ENCODE measurements at places on chromosomes 2 and 18. TPM values are rescaled to one million over a fixed set of nuclear protein-coding genes. Genes with fewer than 3 reads are reported as not detected.

DNA sequence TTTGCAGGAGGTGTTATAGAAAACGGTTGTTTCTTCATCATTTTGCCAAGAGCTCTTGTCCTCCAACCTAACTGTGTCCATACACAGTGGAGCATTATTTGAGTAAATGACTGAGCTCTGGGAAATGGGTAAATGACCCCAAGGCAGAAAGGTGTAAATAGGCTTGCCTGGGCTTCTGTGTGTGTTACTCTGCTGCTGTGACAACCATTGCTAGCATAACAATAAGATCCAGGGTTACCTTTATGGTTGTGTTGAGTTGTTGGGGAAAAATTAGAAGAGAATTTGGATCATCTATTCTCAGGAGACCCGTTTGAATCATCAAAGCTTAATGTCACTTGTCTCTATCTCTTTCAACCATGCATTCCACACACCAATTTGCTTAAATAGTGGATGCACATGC, 672.7 kb downstream of the DPP10 start:
- DNase-seq = no peak

DNA sequence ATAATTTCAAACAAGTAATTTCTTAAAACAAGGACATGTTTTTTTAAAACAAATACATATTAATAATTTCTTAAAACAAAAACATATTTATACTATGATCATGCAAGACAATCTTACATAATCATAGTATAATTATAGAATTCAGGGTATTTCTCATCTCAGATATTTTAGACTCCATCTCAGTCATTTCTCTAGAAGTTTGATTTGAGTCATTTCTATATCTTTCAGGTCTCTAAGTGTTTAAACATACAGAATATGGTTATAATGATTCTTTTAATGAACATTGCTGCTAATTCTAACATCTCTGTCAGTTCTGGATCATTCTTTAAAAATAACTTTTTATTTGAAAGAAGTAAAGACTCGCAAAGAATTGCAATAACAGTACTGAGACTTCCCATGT, 154.2 kb upstream of the KYNU start:
- no peak for DNase-seq

DNA sequence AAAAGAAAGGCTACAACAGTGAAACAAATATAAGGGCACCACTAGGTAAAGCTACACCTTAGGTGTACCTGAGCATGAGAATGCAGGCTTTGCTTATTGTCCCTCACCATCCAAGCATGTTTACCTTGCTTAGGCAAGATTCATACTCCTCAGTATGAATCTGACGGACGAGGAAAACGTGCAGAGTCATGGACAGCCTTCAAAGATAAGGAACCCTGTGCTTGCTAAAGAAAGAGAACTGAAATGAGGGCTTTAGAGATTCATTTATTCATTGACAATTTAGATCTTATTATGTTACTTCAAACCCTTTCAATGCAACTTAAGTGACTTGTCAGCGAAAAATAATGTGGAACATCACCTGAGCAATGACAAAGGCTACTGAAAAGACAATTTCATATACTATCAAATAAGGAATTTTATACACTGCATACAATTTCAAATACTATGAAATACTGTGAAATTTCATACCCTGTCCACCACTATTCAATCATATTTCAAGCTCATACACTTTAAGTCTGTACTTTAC, 21.7 kb downstream of the CLASP1 start:
- no peak for DNase-seq

DNA sequence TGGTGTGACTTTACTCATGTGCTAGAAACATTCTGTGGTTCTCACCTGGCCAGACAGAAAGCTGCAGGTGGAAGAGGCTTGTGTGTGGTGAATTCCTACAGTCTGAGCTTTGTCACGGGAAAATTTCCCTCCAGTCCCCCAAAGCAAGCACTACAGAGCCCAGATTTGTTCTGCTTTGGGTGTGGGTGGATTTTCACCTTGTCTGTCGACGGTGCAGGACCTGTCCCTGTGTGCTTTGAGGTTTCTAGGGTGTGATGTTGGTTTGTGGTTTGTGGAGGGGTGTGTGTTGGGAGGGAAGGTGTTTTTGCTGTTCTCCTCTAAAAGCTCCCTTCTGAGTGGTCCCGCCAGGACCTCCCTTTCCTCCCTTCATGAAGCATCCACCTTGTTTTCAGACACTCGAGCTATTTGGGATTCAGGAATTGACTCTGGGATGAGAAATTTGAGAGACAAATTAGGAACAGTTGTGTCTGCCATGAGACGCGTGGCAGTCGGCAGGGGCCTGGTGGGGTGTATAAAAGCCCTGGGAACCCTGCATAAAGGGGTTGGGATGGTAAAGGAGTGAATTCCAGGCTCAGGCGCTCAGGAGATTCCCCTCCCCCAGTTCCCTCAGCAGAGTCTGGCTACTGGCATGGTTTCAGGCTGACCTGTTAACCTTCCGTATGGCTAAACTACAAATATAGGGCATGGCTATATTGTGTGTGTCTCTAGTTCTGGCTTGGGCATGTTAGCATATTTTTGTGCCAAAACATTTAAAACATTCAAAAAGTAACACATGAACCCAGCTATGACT, 65.5 kb downstream of the DGKD start:
- DNase-seq = no peak

DNA sequence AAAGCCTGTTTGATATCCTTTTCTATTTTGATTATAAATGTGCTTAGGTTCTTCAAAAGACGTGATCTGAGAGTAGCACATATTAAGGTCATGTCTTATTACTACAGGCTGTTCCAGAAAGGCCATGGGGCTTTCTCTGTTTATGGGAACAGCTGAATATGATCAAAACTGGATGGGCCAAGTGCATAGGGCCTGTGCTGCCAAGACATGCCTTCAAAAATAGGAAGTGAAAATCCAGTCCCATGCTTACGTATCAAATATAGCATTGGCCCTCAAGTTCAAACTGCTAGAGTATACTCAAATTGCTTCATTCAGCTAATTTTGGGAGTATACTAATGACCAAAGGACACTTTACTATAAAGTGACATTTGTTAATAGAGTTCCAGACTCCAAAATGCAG, 24.1 kb downstream of the SLC25A52 start:
- no peak for DNase-seq

DNA sequence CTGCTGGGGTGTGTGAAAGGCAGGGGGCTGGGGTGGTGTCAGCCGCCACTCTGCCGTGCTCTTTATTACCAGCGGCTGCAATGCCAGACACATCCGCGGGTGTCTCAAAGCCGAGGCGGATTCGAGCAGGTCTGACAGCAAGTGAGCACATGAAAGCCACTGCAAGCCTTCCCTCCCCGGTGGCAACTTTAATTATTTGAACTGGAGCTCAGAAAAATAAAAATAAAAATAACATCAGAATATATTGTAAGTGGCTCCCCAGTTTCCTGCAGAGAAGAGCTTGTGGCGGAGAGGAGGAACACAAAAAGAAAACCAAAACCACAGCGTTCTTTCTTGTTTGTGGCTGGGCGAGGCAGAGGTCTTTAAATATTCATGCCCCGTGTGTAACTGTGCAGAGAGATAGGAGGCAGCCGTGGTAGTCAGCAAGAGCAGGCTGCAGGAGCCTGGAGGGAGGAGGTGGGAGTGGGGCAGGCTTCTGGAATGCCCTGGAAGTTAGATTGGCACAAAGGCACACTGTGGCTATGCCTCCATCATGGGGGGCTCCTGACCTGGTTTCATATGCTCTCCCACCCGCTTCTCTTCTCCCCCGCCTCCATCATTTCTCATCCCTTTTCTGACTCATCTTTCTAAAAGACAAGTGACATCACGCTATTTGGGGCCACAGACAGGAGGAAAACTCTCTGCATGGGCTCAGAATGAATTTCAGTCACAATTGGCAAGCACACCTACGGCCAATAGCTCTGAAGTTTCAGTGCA, 199.8 kb downstream of the CLIP4 start:
- DNase-seq = peak; percentile 63

DNA sequence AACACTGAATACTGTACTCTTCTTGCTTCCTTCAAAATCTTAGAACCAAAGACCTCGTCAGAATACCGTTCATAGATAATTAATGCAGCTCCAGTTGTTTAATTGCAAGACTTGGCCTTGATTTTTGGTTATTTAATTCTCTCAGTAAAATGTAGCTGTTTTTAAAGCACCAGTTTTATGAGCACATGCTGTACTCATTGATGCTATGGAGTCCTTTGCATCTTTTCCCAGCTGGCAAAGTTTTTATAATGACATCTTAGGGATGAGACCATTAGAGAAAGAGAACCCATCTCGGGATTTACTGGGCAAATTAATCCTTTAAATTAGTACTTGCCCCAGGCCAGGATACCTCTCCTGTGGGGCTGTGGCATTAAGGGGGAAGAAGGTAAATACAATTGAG, 199.3 kb downstream of the MEMO1 start:
- DNase-seq = no peak

DNA sequence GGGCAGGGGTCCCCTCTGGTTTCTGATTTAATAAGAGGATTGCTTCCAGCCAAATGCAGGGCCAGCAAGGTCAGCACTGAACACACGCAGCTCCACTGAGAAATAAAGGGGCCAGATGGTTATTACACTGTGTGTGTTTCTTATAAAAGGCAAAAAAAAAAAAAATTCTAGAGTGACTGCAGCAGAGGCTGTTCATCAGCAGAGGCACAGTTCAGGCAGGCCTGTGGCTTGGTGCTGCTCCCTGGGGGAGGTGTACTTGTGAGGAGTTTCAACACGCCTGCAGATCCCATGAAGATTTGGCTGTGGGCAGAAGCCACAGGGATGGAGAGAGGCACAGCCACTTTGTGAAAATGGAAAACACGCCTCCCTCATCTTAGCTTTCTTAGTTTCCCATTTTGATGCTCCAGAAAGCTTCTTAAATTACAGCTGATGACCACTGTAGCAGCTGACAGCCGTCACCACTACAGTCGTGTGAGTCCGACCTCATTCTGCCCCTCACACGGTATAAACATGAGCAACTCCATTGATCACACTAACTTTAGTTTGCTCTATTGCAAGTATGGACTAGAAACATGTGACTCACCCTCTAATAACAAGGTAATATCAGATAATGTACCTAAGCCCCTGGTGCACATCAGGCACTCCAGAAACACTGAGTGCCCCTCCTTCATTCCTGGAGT, 726.5 kb upstream of the RAB6C start:
- no peak for DNase-seq

- no peak for DNase-seq
These were observed 57.4 kb upstream of the COL3A1 start for GRCh38 chr2:188916736-188917135.

- DNase-seq = no peak
These were observed 28.0 kb upstream of the COX5B start for GRCh38 chr2:97617911-97618310.

The IL37 gene
- total RNA-seq = not detected

The NAT8 gene
- not detected for total RNA-seq
